ENCODE measurements at places on chromosomes 6 and 20. TPM values are rescaled to one million over a fixed set of nuclear protein-coding genes. Genes with fewer than 3 reads are reported as not detected.

Gene FAM83C
- total RNA-seq = not detected

Gene PYGB
- 85.3 TPM for total RNA-seq

Gene RAET1L
- not detected for total RNA-seq

Gene PHACTR3
- total RNA-seq = not detected

Gene HSPA1L
- total RNA-seq = 0.33 TPM

Gene TMEM74B
- total RNA-seq = 1.4 TPM

Gene CNR1
- total RNA-seq = not detected

Gene ALDH5A1
- 0.40 TPM for total RNA-seq

Gene TPBG
- 9.5 TPM for total RNA-seq

Gene TTLL9
- total RNA-seq = not detected

Gene NINL
- total RNA-seq = 7.9 TPM

Gene VSTM2L
- 1.8 TPM for total RNA-seq

Gene DPPA5
- total RNA-seq = not detected

Gene MKKS
- total RNA-seq = 6.2 TPM

Gene PACRG
- not detected for total RNA-seq

Gene CFB
- 3.9 TPM for total RNA-seq

Gene CDK19
- total RNA-seq = 4.6 TPM

Gene TMEM200A
- total RNA-seq = 0.27 TPM

Gene GLP1R
- not detected for total RNA-seq

Gene MICAL1
- total RNA-seq = 12.1 TPM

Gene TASP1
- 5.1 TPM for total RNA-seq

Gene CABLES2
- total RNA-seq = 9.1 TPM

Gene SNAI1
- 11.3 TPM for total RNA-seq

Gene TMEM244
- not detected for total RNA-seq

Gene PAK5
- total RNA-seq = not detected

Gene TRIM15
- total RNA-seq = not detected

Gene UBR2
- 13.9 TPM for total RNA-seq

All from mammary microvascular endothelial cell (primary cell).